Stimulated activated CD8-positive, alpha-beta memory T cell treated with anti-CD3 and anti-CD28 coated beads, Interleukin-4, amount 100 ng/mL, for 1 hour (primary cell): ENCODE measurements at places on chromosomes 4 and X.
A peak's percentile ranks its signal among the peaks of the same experiment; 100 is the strongest.

DNA sequence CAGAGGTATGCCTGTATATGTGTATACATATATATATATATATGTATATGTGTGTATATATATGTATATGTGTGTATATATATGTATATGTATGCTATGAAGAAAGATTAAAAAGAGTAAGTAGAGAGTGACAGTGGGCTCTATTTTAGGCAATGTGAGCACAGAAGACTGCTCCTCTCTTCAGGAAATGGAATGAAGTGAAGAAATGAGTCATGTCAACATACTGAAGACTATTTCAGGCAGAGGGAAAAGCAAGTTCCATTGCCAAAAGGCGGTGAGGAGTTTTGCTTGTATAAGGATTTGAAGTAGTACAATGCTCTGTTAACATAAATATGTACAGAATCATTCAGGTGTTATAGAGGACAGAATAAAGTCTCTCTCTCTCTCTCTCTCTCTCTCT lies 773.2 kb upstream of the FTHL17 start:
- DNase-seq: no peak

GRCh38 chrX:150032742-150033141 lies 94.5 kb upstream of the EOLA2 start:
- DNase-seq: no peak

DNA sequence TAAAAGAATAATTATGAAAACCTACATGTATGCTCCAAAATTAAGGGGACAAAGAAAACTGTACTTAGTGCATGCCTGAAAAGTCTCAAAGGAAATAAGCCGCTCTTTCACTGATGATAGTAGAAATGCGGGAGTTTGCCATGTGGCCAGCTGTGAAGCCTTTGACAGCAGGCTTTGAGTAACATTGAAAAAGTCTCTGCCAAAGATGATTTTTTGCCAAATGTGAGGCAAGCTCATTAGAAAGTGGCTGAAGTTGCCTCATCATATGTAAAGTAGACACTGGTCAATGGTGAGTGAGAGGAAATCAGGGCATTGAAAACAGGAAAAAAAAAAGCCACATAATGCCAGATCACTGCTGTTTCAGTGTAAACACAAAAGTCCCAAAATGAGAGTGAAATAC lies 2360.1 kb downstream of the PCDH7 start:
- DNase-seq: no peak

DNA sequence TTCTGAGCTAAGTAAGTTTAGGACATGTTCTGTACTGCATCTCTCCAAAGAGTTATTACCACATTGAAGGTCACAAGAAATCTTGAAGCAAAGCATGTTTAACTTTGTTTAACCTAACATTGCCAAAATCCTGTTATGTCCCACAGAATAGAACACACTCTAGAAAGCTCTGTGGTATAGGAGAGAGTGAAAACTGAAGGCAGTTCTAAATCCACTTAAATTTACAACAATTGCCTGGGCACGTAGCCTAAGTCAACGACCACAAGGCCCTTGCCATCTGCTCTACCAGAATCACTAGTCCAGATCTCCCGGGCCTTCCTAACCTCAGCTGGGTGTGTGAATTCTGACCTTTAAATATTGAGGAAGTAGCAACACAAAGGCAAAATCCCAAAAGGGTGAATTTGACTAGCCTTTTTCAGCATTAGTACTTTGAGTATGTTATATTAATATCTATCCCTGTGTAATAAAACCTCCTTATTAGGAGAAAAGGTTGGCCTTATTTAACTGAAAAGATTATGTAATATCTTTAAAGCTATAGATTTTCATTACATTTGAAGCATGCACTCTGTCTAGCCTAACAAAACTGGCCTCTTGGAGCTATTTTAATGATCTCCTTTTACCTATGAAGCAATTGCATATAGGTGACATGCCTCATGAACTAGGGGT lies 4.5 kb upstream of the MAML3 start:
- no peak for DNase-seq

DNA sequence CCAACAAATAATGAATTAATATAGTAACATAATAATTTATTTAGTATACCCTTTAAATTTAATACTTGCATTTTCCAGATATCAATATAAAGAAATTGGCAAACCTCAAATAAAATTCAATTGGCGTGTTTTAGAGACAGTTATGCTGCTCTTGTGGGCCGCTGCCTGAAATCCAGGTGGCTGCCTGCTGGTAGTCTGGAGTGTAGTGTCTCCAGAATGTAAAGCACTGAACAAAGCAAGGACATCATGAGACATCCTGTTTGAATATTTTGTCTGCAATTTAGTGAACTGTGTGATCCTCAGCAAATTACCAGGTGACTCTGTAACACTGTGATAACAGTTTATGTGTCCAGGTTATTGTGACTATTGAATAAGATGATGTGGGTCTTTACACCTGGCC lies 29.9 kb downstream of the ZFP42 start:
- DNase-seq: no peak

DNA sequence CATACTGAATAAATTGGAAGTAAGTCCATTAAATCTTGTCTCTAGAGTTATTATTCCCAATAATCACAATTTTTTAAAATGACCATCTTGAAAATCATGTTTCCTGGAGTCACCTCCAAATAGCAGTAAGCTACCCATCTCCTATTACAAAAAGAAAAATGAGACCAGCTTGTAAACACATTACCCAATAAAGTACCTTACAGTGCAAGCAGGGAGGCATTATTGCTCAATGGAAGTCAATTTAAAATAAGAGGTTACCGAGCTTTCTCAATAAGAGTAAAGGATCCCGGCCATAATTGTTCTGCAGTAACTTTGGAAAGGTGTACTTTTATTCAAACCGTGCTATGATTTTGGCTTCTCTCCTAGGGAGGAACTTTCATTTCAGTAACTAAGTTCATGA lies 78.0 kb downstream of the DMD start:
- no peak for DNase-seq

DNA sequence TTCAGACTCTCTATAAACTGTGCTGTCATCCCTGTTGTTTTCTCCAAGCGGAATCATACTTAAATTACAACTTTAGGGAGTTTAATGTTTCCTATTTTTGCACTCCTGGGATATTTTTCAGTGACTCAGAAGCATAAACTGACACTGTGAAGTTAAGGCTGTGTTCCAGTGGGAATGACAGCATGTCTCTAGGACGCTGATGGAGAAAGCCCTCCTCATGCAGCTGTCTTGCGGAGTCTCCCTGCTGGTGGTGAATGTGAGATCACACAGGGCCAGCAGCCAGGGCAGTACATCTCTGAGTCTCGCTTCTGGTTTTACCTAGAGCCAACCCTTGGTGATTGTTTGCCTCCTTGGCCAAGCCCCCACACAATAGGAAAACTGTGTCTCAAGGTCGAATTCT lies 53.3 kb downstream of the NFKB1 start:
- DNase-seq: no peak

DNA sequence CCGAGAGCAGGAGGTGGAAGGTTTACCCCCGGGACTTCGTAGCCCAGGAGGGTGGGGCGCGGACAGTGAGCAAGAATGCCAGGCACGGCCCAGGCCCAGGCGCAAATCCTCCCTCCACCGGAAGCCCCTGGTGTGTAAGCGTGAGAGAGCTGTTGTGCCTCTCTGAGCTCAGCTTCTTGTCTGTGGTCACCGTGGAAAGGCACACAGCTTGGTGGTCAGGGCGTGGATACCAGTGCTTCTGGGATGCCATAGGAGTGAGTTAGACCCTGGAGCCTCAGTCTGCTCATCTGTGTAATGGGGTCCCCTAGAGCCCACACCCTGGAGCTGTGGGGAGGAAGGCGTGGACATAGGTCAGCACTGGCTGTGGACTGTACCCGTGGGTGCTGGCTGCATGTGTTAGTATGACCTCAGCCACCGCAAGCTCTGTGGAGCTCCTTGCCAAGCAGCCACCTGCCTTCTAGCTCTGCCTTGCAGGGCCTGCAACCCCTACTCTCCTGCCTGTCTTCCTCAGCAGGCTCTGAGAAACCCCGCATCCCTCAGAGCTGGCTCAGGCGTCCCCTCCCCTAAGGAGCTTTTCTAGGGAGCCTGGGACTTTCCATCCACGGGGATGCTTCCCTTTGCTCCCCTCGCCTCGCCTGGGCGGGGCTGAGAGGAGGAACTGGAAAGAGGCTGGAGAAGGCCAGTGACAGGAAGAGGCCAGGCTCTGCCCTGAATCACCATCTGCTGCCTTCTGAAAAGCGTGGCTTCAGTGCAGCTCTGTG lies 28.0 kb upstream of the AFAP1 start:
- no peak for DNase-seq

GRCh38 chrX:26387906-26388305 lies 171.9 kb downstream of the MAGEB5 start:
- no peak for DNase-seq

DNA sequence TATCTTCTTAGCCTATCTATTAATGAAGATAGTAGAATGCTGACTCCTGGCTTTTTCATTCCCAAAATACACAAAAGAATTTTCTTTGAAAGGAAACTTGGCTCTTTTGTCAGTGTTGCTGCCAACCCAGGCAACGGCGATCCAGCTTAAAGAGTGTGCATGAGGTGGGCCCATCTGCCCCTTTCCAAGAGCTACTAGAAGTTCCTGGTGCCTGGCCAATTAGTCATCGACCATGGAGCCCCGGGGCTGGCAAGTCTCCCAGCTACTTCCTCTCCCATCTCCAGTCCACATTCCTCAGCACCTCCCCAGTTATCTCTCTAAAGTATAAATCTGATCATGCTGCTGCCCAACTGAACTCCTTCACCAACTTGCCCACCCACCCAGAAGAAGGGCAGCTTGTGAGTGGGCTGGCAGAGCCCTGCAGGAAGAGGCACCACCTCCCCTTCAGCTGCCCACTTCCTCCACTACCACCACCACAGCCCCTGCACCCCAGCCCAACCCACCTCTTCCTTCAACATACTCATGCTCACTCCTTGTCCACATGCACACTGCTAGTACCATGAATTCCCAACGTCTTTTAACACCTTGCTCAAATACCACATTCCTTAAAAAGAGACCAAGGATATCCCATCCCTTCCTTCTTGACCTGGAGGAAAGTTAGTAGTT lies 158.2 kb upstream of the MAP3K15 start:
- no peak for DNase-seq

DNA sequence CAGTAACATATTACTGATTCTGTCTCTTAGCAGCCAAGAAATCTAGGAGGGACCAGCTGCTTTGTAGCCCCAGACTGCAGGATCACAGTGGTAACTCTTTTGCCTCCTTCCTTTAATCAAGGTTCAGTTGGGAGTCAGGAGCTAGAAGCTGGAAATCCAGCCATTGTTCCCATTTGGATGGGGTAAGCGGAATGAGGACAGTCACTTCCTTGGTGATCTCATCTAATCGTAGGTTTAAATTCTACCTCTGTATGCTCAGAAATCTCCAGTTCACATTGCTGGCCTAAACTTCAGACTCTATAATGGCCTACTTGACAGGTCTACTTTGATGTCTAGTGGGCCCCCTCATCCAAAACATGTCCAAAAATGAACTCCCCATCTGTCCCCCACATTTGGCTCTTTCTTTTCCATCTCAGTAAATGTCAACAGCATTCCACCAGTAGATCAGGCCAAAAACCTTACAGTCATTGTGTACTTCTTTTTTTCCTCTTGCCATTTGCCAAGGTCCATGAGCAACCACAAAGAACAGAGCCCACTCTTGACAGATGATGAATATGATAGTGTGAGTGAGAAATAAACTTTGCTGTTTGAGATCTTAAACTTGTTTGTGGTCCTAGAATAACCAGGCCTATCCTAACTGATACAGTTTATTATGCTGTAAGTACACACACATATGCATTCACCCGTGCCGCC lies 40.1 kb downstream of the WWC2 start:
- DNase-seq: no peak

DNA sequence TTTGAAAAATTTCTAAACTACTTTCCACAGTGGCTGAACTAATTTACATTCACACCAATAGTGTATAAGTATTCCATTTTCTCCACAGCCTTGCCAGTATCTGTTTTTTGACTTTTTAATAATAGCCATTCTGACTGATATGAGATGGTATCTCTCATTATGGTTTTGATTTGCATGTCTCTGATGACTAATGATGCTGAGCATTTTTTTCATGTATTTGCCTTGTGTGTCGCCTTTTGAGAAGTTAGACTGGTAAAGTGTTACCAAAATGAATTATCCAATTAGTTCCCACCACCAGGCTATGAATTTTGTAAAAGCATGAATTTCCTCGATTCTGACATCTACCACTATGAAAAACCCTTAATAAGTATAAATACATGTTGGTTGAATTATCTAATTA lies 242.2 kb upstream of the GK2 start:
- DNase-seq: no peak

DNA sequence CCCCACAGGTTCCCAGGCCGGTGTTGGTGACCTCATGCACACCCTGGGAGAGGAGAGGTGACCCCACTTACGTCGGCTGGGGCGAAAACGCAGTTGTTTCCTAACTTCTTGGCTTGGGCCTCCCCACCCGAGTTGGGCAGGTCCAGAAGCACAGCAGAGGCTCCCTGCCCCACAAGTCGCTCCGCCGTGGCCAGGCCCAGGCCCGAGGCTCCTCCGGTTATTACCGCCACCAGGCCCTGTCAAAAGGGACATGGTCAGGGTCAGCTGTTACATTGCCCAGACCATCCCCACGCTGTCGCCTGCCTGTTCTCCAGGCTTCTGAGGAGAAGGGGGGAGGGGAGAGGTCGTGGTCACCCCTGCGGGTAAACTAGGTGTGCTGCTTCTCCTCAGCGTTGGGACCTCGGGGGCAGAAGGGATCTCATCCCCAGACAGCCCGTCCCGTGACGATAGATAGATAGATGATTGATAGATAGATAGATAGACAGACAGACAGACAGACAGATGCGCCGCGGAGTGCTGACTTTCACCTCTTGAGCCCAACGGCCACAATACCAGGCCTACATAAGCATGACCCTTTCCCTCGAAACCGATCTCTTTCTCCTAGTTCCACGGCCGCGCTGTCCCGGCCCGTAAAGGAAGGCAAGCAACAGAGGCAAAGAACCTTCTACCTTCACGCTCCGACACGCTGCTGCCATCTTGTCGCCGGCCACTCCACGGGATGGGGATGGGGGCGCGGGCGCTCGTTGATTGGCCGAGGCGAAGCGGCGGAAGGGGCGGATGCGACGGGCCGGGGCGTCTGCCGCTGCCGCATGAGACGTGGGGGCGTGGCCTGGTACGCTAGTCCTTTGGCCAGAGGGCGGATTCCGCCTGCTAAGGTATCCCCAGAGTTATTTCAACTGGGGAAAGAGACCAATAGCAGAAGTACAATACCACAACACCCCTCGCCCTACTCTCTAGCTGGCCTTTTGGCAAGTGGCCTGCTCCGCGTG lies at the start of gene HSD17B10:
Gene HSD17B10 (minus strand): TSS at position 720 of the 989 bp plus-strand sequence. CDS start 25 bp downstream, at position 695.
- peak; percentile 68 for DNase-seq
